ENCODE measurements at places on chromosomes 11 and 22.
A peak's percentile ranks its signal among the peaks of the same experiment; 100 is the strongest.

DNA sequence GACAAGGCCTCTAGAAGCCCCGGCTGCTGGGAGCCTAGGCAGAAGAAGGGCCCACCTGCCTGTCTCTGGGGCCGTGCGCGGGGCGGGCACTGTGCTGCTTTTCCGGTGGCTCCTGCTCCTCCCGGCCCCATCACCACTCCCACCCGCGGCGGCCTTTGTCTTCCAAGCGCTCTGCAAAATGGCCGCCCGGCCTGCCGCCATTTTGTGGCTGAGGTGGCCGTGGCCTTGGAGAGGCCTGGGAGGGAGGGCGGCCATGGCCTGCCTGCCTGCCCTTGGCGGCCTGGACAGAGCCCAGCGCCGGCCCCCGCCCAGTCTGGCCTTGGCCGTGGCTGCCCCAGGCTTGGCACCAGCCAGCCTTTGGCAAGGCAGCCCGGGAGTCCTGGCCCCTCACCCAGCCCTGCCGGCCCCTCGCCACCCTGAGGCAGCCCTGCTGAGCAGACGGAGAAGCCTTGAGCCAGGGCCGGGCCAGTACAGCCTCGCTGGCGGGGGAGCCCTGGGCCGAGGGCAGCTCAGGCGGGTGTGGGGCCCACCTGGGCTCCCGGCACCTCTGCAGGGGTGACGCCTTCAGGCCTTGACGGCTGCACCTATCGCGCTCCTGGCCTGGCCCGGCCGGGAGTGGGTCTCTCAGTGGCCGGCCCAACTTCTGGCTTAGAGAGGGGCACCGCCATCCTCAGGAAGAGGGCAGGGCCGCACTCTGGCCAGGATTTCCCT, 46.0 kb upstream of the PPARA start:
- no peak for DNase-seq

GRCh38 chr11:47222696-47223095, 7.9 kb downstream of the DDB2 start:
- DNase-seq: no peak

DNA sequence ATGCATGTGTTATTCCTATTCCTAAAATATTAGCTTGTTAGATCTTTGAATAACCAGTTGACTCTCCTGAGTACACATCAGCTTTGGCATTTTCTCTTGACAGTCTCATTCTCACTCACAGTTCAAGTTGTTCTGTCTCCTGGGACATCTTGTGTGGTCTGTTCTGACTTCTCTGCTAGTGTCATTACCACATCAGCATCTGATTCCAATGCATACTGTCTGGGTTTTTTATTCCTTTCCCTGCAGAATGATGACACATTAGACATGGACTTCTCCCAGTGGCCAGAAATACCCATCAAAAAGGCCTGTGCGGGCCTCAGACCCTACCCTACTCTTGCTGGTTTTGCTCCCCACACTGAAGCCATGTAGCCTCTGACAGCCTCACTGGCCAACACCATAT, 2.7 kb downstream of the ZNF74 start:
- no peak for DNase-seq

DNA sequence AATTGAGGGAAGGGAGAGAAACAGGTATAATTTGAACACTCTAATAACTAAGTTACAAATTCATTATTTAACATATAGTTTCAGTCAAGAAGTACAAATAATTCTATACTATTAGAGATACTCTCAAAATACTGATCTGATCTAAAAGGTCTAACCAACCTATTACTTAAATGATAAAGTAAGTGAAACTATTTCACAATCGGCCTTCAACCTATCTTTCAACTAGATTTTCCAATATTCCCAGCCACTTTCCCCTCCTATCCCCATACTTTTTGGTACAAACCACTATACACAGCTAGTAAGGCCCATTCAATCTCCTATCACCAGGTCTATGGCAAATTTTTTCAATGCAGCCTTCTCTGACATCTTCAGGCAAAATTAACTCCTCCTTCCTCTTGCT, 106.7 kb downstream of the SIK3 start:
- DNase-seq: no peak

GRCh38 chr11:2653198-2653551, 46.6 kb downstream of the KCNQ1OT1 start:
- no peak for DNase-seq

- no peak for DNase-seq
These were observed 19.2 kb downstream of the FAM168A start for GRCh38 chr11:73578592-73579185.

DNA sequence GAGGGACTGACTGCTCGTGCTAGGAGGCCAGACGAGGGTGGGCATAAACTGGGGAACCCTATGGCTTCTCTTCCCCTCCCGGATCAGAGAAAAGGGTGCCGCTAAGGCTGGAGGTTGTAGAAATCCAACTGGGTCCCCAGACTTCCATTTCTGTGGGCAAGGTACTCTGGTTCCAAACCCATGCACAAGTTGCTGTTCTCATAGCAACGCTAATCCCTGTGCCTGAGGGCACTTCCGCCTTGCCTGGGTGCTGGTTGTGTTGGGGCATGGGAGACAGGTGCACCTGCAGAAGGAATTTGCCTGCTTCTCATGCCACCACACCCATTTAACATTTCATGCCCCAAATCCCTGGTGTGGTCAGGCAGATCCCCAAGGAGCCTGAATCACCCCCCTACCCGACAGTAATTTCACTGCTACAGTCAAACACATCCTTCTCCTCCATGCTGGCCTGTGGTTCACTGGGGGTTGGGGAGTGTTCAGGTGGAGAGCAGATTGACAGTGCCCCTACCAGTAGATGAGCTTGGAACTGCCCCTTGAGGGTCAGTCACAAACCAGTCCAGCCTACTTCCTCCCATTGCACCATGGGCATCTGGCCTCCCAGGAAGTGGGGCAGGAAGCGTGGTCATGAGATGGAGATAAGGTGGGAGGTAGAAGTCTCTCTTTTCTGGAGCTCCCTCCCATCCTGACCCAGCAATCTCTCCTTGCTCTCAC, 1.2 kb downstream of the C2CD2L start:
- no peak for DNase-seq

GRCh38 chr11:45366619-45367190, 80.6 kb upstream of the SYT13 start:
- no peak for DNase-seq

DNA sequence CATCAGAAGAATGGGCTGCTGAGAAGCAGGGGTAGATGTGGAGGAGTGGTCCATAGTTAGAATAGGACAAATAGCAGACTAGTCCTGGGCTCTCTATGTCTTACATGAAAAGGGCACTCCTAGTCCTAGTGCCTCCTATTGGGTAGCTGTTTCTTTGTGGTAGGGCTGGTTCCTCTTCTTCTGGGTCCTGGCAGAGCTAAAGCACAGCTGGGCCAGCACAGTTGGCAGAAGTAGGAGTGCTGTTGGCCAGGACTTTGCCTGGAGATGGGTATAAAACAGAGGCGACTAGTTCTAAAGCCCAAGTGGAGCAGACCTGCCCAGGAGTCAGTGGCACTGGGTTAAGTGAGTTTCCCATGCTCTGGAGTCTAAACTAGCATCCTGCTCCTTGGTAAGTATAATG, 55.2 kb downstream of the PPFIBP2 start:
- no peak for DNase-seq

DNA sequence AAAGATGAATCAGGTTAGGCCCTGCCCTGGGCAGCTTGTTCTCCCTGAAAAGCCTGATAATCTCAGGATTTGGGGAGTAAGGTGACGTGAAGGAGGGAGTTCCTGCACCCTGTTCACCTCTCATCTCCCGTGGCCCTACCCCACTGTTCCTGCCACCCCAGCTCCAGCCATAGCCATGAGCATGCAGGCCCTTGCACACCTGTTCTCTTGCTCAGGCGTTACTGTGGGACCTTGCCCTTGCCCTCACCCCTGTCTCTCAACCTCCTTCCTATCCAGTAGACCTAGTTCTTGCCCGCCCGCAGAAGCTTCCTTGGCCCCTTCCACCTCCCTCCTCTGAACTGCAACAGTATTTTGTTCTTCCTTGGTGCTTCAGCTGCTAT, 15.0 kb downstream of the TSKU start:
- no peak for DNase-seq

- no peak for DNase-seq
These were observed 118.5 kb downstream of the APOL5 start for GRCh38 chr22:35835998-35836691.

DNA sequence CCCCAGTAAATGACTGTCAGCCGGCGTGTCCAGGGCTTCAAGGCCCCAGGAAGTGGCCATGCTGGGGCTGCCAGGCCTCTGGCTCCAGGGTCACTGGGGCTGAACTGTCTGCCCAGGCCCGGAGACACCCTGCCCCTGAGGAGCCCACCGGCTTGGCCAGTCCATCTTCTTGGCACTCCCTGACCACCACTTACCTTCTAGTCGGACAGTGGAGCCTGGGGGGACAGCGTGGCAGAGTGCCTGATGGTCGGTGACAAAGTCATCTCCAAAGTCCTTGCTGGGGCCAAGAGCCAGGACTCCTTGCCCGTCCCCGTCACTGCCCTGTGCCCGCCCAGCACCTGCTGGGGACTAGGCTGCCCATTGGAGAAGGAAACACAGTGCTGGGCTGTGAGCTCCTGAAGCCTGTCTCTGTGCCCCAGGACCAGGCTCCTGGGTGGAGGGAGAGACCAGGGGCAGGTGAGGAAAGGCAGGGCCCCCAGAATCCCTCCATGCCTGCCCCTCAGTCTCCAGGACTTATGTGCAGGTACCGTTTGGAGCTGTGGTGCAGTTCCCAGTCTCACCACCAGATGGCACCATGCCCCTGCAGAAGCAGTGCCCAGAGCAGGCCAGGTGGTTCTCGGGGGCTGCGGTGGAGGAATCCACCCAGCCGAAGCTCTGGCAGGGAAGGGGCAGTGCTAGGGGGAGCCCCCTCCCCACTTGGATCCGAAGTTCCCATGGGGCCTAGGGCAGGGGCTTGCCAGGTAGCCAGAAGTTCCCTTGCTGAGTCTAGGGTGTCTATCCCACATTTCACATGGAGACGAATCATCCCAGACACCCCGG, 6.0 kb upstream of the CCDC188 start:
- DNase-seq: peak; percentile 54

GRCh38 chr11:8717876-8718753, 35.5 kb downstream of the RPL27A start:
- DNase-seq: no peak

- DNase-seq: no peak
These were observed 565.2 kb downstream of the BUD13 start for GRCh38 chr11:116207421-116208141.

- no peak for DNase-seq
These were observed 806.3 kb downstream of the BRD1 start for GRCh38 chr22:49021131-49021925.

- no peak for DNase-seq
These were observed 91.6 kb downstream of the CECR2 start for GRCh38 chr22:17460895-17461294.
